ENCODE measurements at places on chromosomes 16 and 17.

DNA sequence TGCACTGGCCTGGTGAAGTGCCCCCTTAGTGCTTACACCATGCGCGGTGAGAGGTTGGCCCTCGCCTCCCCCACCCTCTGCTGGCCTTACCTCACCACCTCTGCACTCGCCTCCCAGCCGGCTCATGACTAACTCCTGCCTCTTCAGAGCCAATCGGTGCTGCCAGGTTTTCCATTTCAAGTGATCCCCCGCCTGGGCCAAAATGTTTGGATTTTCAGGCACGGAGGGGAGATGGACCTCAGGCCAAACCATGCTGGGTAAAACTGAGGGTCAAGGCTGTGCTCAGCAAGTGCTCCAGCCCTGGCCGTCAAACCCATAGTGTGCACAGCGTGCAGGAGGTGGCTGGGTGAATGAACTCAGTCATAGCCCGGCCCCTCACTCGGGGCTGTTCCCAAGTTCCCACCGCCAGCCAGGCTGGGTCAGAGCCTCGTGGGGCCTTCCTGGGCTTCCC is 175.4 kb downstream of the SEC14L1 start:
- no peak for DNase-seq

- DNase-seq = no peak
Measured at GRCh38 chr17:69117855-69118784, 23.6 kb downstream of the ABCA6 start.

DNA sequence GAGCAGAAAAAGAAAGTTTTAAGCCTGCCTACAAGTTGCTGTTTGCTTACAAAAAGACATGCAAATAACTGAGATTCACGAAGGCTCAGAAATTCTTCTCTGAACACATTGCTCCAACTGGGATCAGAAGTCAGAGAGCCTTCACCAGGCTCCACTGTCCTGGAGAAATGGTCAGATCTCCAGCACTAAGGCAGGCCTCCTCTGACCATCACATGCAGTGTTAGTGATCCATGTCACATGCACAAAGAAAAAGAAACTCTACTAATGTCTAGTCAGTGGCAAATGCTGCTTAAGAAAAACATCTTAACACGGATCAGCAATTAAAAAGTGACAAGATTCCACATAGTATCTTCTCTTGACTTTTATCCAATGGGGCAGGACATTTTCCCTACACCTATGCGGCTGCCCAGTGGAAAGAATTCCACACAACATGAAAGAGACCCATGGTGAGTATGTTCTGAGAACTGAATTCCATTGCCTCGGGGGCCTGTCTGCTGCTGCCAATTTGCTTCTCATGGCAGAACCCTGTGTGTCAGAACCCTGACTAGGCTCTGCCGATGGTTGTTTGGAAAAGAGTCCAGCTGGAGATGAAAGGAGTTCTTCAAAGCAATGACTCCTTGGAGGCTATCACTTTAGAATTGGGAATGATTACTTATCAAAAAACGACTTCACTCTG is 96.6 kb downstream of the HIC1 start:
- no peak for DNase-seq

GRCh38 chr17:38800237-38800760 is 943 bp upstream of the PIP4K2B start:
- DNase-seq = no peak

DNA sequence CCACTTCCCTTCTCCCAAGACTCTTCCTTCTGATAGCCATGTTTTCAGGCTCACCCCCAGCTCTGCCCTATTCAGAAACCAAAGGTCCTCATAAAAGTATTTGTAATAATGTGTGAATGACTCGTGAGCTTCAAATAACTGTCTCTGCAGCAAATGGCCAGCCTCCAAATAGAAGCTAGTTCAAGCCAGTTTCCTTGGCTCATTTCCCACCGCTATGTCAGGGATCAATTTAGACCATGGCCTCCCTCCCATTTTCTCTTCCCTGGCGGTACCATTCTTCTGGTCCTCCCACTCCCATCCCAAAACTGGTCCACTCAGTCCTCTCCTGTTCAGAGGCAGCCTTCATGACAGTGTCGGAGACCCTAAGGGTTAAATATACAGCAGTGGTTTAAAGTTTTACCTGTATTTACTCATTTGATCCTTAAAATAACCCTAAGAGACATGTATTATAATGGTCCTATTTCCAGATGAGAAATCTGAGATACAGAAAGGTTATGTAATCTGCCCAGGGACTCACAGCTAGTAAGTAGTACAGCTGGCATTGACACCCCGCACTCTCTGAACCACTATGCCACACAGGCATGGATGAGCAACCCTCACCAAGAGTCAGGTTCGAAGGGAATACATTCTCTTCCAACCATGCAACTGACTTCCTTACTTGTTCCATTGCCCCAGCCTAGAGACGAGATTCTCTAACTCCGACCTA is 42.9 kb downstream of the GAS7 start:
- DNase-seq = no peak

- DNase-seq = no peak
Measured at GRCh38 chr17:48561884-48562810, 16.0 kb downstream of the HOXB4 start.

DNA sequence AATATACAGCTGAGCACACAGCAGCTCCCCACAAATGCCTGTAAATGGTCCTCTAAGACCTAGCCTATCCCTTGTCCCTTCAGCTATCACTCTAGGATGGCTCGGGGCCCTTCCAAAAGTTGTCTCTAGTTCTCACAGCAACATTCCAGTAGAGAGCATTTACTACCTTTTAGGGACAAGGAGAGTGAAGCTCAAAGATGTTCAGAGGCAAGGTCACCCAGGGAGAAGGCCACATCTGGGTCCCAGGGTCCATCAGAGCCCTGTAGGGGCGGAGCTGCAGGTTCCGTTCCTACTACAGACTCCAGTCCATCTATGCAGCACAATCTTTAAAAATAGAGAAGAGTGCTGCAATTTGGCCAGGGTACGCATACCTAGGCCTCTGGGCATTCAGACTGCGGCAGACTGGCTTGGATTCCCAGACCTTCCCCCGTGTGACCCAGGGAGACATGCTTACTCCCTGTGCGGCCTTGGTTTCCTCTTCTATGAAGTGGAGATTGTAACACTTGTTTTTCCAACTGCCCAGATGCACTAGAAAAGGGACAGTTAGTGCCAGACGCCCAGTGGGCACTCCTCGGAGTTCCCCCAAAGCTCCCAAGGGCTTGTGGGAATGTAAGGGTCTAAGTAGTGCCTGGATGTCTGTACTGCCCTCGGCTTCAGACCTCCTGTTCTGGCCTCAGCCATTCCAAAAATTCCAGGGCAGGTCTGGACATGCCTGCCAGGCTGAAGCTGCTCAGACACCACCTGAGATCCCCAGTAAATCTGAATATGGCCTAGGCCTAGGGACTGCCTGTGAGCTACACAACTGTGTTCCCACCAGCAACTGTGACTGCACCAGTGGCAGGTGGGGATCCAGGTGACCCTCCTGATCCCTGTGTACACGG is 2.5 kb downstream of the SLC12A4 start:
- DNase-seq = no peak

GRCh38 chr17:79874329-79874981 is 35.2 kb upstream of the CBX4 start:
- DNase-seq = no peak

DNA sequence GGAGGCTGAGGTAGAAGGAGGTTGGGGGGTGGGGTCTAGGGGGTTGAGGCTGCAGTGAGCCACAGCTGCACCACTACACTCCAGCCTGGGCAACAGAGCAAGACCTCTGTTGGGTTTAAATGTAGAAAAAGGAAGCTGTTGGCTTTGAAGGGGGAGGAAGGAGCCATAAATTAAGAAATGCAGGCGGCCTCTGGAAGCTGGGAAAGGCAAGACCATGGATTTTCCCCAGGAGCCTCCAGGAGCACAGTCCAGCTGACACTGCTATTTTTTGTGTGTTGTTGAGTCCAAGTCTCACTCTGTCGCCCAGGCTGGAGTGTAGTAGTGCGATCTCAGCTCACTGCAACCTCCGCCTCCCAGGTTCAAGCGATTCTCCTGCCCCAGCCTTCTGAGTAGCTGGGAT is 15.9 kb downstream of the LITAF start:
- DNase-seq = no peak

DNA sequence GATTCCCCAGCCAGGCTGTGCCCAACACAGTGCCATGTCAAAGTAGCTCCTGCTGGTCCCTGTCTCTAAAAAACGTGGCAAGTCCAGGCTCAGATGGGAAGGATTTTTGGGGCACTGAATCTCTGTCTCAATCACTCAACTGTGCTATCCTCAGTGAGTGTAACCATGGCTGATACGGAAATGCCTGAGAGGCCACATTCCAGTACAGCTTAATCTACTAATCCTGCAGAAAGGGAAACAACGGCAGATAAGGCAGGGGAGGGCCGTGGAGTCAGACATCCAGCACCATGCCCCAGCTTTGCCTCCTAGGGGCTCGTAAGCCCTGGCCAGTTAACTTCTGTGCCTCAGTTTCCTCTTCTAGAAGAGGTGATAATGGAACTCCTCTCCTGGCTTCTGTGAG is 251.7 kb downstream of the CPPED1 start:
- DNase-seq = no peak

GRCh38 chr17:57456622-57457021 is 200.3 kb downstream of the MSI2 start:
- no peak for DNase-seq

DNA sequence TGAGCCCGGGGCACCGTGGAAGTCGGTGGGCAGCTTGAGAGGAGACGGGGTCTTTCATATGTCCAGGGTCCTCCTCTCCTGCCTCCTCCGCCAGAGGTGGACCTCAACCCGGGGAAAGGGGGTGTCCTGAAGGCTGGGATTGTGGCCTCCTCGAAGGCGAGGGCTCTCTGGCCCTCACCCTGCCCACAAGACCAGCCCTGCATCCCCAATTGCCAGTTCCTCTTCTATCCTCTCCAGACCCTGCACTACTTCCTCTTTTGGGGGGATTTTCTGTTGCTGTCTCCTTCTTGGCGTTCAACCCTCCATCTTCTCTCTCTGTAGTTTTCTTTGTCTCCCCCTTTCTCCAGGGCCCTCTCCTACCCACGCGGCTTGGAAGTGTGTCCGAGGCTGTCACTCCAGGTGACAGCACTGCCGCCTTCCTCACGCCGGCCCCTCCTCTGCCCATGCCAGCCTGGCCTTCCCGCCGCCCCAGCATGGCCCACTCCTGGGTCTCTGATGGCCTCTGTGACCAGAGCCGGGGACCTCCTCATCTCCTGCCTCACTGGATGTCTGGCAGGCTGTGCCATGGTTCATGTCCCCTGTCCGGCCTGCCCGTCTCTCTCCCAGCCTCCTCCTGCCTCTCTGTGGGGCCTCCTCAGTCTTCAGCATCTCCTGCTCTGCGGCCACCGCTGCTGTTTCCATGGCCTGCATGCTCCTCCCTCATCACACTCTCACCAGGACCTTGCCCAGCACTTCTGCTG is 2.4 kb upstream of the ITGAX start:
- no peak for DNase-seq

DNA sequence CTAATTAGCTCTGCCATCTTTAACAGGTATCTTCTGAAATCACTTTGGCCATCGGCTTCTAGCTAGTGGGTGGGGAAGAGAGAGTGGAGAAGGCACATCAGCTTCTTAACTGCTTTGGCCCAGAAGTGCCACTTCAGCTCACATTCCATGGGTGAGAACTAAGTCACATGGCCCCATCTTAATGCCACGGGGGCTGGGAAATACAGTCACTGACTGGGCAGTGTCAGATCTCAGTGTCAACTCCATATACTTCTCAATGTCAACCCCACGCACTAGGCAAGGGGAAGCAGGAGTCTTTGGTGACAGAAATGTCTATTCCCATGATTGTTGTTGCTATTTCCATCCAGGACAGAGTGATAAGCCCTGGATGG is 29.4 kb downstream of the CCR7 start:
- DNase-seq = no peak

DNA sequence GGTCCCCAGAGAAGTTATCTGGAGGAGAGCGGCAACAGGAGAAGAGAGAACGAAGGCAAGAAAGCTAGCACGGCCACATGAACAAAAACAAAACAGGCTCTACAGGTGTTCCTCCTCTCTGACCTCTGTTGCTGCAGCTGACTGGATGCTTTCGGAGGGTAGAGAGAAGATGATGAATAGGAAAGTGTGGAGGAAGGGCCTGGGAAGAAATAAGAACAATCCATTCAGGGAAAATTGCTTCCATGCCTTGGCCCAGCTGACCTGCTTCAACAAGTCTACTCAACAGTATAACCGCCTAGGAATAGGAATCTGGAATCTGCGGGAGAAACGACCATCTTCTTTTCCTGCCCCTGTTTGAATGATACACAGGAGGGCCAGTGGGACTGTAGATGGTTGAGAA is 258.5 kb downstream of the ZFHX3 start:
- no peak for DNase-seq

DNA sequence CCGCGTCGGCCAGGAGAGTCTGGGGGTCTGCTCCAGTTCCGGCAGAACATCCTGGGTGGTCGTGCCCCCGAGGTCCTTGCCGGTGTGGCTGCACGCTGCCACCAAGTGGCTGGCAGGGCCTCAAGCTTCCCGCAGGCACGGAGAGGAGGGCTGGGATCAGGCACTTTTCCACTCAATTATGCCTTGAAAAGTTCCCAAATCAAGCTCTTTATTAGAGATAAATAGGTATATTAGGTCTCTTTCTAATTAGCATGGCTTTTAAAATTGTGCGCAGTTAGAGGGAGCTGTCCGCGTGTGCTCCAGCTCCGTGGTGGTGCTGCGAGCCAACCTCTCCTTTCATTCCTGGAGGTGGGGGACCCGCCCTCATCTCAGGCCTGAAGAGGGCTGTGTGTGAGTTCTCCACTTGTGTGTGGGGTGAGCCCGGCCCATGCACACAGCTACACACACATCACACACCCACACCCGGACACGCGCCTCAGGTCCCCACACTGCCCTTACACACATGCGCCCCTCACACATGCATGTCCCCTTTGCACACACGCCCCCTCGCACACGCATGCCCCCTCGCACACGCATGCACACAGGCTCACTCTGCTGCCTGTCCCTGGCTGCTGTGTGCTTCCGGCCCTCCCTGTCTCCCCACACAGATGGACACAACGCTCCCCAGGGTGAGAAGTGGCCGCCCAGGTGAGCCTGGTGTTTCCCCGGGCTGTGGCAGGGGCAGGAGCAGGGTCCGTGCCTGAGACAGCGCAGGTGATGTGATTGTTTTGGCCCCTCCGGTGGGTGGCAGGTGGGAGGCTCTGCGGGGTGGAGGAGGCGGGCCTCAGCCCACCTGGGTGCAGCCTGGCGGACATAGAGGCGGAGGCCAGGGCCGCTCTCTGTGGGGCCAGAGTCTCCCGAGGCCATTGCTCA is 28.8 kb downstream of the CACNA1H start:
- no peak for DNase-seq

- DNase-seq = no peak
Measured at GRCh38 chr16:77637940-77638339, 84.4 kb upstream of the NUDT7 start.

- DNase-seq = no peak
Measured at GRCh38 chr17:68302066-68302564, 10.8 kb downstream of the ARSG start.

DNA sequence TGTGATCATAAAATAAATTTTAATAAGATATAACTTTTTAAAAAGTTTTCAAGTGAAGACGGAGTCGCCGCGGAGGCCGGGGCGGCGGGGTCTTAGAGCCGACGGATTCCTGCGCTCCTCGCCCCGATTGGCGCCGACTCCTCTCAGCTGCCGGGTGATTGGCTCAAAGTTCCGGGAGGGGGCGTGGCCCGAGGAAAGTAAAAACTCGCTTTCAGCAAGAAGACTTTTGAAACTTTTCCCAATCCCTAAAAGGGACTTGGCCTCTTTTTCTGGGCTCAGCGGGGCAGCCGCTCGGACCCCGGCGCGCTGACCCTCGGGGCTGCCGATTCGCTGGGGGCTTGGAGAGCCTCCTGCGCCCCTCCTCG is at the start of gene FOXC2:
Gene FOXC2, plus strand, starts transcription at position 229 of the 365 bp plus-strand sequence. CDS start 507 bp downstream, outside the sequence.
- no peak for DNase-seq

All from NCI-H774 (cell line).